ENCODE measurements at places on chromosomes 3 and 15. TPM values are rescaled to one million over a fixed set of nuclear protein-coding genes. Genes with fewer than 3 reads are reported as not detected.

The TRPC1 gene
- total RNA-seq, result 12.0 TPM

The CYP8B1 gene
- not detected for total RNA-seq

The NOX5 gene
- 0.74 TPM for total RNA-seq

The NME9 gene
- not detected for total RNA-seq

DNA sequence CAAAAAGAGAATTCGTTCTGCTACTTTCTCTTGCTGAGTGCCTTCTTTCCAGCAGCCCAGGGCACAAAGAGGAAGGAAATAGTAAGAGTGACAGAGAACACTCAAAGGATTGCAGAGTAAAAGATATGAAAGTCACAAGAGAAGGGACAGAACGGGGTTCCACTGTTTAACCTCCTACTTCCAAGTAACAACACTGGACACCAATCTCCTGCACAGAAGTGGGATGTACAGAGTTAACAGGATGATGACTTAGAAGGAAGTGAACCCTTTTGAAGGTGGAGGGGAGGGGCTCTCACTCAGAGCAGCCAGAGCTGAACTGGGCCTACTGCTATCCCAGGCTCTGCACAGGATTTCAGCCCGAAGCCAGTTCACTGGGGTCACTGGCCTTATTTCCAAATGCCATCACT is 130.1 kb upstream of the PRICKLE2 start:
- DNase-seq, result no peak

GRCh38 chr15:55649058-55649423 is 60.9 kb upstream of the PYGO1 start:
- no peak for DNase-seq

DNA sequence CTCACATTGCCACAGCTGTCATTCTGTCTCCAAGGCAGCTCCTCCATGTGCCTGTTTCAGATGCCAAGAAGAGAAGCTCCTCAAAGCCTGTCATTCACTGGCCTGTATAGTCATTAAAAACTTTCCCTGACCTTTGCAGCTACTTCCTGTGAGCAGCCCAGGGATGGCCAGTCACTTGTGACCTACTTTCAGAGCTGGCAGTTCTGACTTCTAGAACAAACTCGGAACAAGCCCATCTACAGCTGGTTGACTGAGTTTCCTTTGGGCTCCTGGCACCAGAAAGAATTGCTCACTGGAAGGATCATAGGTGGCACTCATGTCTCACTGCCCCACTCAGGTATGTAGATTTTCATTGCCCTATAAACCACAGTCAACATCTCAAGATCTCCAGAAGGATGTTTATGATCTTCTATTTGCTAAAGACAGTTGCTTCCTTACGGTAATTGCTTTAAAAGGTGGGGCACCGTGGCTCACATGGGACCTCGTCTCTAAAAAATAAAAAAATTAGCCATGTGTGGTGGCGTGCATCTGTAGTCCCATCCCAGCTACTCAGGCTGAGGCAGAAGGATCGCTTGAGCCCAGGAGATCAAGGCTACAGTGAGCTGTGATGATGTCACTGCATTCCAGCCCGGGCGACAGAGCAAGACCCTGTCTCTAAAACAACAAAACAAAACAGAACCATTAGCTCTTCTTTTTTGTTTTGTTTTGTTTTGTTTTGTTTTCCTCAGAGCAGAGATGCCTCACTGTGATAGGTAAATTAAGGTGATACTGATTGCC is 11.2 kb upstream of the ATP13A3 start:
- no peak for DNase-seq

DNA sequence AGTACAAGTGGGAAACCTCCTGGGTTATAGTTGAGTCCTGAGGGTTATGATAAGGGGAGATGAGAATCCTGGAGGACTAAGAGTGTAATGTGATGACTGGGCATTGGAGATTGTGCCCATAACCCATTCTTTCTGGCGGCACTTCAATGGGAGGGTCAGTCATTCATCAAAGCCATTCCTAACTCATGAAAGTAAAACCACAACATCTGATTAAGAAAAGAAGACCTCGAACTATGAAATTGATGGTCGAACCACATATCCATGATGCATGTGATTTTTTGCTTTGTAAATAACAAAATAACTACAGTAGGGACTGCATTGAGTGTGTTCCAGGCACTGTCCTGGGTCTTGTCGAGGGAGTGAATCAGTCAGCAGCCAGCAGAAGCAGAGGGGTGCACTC is 215.1 kb downstream of the SHQ1 start:
- DNase-seq, result no peak

DNA sequence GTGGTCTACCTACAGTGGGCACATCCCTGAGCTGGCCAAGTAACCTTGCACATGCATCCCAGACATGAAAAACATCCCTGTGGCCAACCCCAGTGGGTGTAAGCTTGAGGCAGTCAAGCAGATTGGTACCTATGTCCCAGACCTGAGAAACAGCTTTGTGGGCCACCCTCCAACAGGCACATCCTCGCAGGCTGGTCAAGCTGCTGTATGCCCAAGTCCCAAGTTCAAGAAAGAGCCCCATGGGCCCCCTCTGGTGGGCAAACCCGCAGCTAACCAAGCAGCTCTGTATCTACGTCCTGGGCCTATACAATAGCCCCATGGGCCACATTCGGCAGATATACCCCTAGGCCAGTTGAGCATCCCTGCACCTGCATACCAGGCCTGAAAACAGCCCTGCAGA is 186.3 kb upstream of the GPR149 start:
- DNase-seq, result no peak

DNA sequence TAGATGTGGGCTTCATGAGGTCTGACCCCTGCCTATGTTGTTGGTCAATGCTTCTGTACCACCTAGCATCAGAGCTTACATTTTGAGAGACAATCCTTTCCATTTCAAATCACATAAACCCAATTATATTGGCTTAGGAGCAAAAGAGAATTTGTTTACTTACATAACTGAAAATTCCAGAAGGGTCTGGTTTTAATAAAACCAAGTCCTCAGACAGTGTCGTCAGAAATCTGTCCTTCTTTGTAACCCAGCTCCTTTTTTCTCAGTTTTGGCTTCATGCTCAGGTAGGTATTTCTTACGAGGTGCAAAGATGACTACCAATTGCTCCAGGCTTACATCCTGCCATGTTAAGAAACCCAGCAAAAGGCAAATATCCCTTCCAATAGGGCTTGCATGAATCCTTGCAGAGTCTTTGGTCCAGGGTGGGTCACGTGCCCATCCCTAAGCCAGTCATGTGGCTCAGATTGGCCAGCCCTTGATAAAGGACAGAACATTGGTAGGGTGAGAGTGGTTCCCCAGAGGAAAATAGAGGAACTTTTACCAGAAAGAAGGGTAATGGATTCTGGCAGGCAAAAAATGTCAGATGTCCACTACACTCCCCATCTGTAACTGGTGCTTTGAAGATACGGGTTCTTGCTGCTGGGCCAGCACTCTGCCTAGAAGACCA is 50.2 kb upstream of the VILL start:
- DNase-seq, result no peak

DNA sequence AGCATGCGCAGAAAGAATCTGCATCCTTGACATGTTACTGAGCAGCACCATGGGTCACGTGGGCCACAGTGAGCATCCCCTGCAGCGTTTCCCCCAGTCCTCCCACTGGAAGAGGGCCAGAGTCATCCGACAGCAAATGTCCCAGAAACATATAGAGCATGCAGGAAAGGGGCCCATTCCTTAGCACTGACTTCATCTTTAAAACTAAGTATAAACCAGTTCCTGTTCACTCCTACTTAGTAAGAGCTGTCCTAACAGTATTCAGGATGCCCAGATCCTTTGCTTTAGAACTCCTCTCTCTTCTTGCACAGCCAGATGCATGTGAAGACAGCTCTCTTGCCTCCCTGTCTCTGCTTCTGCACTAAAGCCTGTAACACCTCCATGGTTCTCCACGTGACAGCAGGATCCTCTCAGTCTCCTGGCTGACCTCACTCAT is 79.3 kb upstream of the OXTR start:
- DNase-seq, result peak; percentile 22

DNA sequence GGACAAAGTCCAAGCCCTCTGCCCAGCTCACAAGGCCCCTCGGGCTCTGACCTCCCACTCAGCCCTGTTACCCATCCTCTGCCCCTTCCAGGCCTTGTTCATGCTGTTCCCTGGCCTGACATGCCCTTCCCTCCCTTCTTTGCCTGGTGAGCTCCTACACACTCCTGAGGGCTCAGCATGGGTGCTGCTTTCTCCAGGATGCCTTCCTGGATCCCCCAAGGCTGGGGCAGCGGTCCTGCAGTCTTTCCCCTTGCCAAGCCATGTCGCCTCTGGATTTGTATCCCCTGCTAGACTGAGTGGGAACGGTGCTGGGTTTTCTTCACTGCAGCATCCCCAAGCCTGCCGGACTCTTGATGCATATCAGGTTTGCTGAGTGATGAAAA is 35.9 kb downstream of the FAM3D start:
- DNase-seq, result no peak

- DNase-seq, result no peak
Observed at GRCh38 chr3:47082519-47082918, 81.4 kb downstream of the SETD2 start.

- peak; percentile 52 for DNase-seq
Observed at GRCh38 chr15:81279621-81280485, 44.1 kb downstream of the STARD5 start.

DNA sequence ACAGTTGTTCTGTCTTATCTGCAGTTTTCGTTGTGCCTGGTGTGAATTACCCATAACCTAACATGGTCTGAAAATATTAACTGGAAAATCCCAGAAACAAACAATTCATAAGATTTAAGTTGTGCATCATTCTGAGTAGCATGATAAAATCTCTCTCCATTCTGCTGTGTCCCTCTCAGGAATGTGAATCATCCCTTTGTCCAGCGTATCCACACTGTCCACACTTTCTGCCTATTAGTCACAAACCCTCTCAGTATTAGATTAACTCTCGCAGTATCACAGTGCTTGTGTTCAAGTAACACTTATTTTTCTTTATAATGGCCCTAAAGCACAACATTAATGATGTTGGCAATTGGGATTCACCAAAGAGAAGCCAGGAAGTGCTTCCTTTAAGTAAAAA is 203.2 kb downstream of the CGGBP1 start:
- DNase-seq, result no peak
